ENCODE measurements at places on chromosomes 6 and 20.
A peak's percentile ranks its signal among the peaks of the same experiment; 100 is the strongest.

- H3K4me1 ChIP-seq = no peaks in the 10 kb centered on the region
- no peaks in the 10 kb centered on the region for H3K36me3 ChIP-seq
- H3K27me3 ChIP-seq = no peaks in the 10 kb centered on the region
- DNase-seq = no peak
These were observed 26.3 kb upstream of the PNRC1 start for GRCh38 chr6:89054208-89054607.

GRCh38 chr6:4979426-4979825 lies 24.4 kb downstream of the RPP40 start:
- H3K27me3 ChIP-seq = no peaks in the 10 kb centered on the region
- no peak overlapping the region for H3K4me3 ChIP-seq
- H3K36me3 ChIP-seq = no peaks in the 10 kb centered on the region
- H3K27ac ChIP-seq = no peak overlapping the region

DNA sequence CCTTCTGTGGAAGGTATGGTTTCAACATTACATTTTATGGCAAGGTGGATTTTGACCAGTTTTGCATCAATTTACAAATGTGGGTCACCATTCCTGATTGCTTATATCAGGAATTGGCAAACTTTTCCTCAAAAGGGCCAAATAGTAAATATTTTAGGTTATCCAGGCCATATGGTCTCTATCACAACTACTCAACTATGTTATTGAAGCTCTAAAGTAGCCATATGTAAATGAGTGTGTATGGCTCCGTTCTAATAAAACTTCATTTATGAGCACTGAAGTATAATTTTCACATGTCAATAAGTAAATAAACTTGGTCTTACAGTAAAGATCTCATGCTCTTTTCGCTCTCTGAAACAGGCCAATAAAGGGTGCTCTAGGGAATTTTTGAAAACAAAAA lies 362.7 kb upstream of the SASH1 start:
- H3K4me3 ChIP-seq = no peak overlapping the region
- no peaks in the 10 kb centered on the region for H3K27me3 ChIP-seq
- no peak for DNase-seq
- H3K4me1 ChIP-seq = no peaks in the 10 kb centered on the region
- H3K36me3 ChIP-seq = no peaks in the 10 kb centered on the region
- H3K27ac ChIP-seq = no peak overlapping the region

GRCh38 chr20:39641423-39641822 lies 679.3 kb downstream of the DHX35 start:
- DNase-seq = no peak
- H3K4me1 ChIP-seq = no peaks in the 10 kb centered on the region
- no peak overlapping the region for H3K4me3 ChIP-seq
- H3K27me3 ChIP-seq = no peaks in the 10 kb centered on the region
- H3K36me3 ChIP-seq = no peaks in the 10 kb centered on the region
- no peak overlapping the region for H3K27ac ChIP-seq

GRCh38 chr6:127518191-127518709 lies 885 bp downstream of the MTCL3 start:
- H3K27me3 ChIP-seq = no peaks in the 10 kb centered on the region
- no peaks in the 10 kb centered on the region for H3K36me3 ChIP-seq
- no peak overlapping the region for H3K4me3 ChIP-seq
- no peak overlapping the region for H3K27ac ChIP-seq
- H3K4me1 ChIP-seq = no peaks in the 10 kb centered on the region

GRCh38 chr20:46416421-46416820 lies 10.0 kb upstream of the ELMO2 start:
- H3K36me3 ChIP-seq = no peaks in the 10 kb centered on the region

- H3K27me3 ChIP-seq = no peaks in the 10 kb centered on the region
- DNase-seq = no peak
- H3K4me3 ChIP-seq = no peak overlapping the region
- H3K27ac ChIP-seq = no peak overlapping the region
- H3K36me3 ChIP-seq = no peaks in the 10 kb centered on the region
- no peaks in the 10 kb centered on the region for H3K4me1 ChIP-seq
These were observed 189.7 kb downstream of the PACRG start for GRCh38 chr6:162917506-162917905.

- H3K36me3 ChIP-seq = no peaks in the 10 kb centered on the region
- H3K27me3 ChIP-seq = no peaks in the 10 kb centered on the region
- H3K27ac ChIP-seq = no peak overlapping the region
- H3K4me3 ChIP-seq = peak overlapping the region; percentile 62
- DNase-seq = peak; percentile 14
These were observed 4.9 kb downstream of the GPR31 start for GRCh38 chr6:167152862-167153261.

DNA sequence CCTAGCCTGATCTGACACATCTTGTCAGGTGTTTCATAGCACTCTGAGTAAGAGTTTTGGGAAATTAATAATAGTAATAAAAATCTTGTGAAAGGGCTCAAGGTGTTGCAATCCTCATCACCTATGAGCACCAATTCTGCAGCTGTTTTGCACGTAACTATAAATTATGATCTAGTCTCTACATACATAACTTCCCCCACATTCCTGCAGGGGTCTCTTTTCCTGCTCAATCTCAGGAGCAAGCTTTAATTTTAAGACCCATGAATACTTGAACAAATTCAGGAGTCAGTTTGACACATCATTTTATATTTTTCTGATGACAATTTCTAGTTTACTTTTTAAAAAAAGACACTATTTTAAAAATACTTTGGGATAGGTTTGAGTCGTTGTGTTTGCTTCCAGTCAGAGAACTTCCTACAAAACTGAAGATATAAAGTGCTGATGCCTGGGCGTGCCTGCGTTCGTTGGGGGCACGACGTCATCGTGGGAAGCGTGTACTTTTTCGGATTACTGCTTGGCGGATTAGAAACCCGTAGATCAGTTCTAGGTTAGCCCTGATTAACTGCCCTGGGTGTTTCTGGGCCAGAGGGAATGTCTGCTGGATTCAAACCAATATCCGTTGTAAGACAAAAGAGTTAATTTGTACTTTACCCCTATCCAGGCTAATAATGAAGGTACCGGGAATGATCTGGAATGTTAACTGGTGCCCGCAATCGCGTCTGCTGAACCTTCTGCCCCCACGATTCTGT lies 1.0 kb upstream of the E2F3 start:
- H3K27me3 ChIP-seq = no peaks in the 10 kb centered on the region
- peak overlapping the region; percentile 78 for H3K4me3 ChIP-seq
- peak overlapping the region; percentile 32 for H3K27ac ChIP-seq
- H3K4me1 ChIP-seq = peaks cover under 1% of the 10 kb centered on the region

GRCh38 chr6:57072108-57072507 lies 17.9 kb upstream of the ZNF451 start:
- no peak for DNase-seq
- H3K4me3 ChIP-seq = no peak overlapping the region
- no peak overlapping the region for H3K27ac ChIP-seq
- H3K27me3 ChIP-seq = no peaks in the 10 kb centered on the region
- H3K36me3 ChIP-seq = no peaks in the 10 kb centered on the region

- H3K36me3 ChIP-seq = no peaks in the 10 kb centered on the region
- no peak for DNase-seq
- H3K27me3 ChIP-seq = no peaks in the 10 kb centered on the region
- H3K4me1 ChIP-seq = peaks cover 12% of the 10 kb centered on the region
These were observed 70.4 kb downstream of the ENPP1 start for GRCh38 chr6:131877999-131878789.

GRCh38 chr6:138371720-138372119 lies 6.0 kb upstream of the SMIM28 start:
- H3K36me3 ChIP-seq = no peaks in the 10 kb centered on the region
- H3K27ac ChIP-seq = no peak overlapping the region
- H3K4me3 ChIP-seq = no peak overlapping the region
- H3K4me1 ChIP-seq = no peaks in the 10 kb centered on the region

DNA sequence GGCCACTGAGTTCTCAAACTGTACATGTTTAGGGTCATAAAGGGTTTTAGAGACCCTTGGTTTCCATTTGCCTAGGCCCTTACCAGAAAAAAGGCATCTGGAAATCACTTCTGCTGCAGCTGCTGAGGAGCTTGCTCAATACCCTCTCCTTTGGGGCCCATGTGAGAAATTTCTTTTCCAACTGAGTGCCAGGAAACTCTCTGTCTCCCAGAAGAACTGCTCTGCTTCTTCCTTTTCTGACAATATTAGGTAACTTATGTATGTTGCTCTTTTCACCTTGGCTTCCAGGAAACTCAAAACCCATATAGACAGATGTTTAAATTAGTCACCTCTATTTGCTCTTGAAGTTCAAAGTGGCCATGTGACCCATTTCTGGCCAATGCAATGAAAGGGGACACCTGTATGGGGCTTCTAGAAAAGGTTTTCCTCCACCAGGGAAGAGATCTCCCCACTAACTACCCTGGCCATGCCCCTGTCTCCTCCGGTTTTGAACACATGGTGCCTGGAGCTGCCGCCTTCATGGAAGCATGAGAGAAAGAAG lies 121.6 kb downstream of the PREX1 start:
- no peak for DNase-seq
- H3K27ac ChIP-seq = no peak overlapping the region
- H3K36me3 ChIP-seq = no peaks in the 10 kb centered on the region
- H3K4me3 ChIP-seq = no peak overlapping the region

DNA sequence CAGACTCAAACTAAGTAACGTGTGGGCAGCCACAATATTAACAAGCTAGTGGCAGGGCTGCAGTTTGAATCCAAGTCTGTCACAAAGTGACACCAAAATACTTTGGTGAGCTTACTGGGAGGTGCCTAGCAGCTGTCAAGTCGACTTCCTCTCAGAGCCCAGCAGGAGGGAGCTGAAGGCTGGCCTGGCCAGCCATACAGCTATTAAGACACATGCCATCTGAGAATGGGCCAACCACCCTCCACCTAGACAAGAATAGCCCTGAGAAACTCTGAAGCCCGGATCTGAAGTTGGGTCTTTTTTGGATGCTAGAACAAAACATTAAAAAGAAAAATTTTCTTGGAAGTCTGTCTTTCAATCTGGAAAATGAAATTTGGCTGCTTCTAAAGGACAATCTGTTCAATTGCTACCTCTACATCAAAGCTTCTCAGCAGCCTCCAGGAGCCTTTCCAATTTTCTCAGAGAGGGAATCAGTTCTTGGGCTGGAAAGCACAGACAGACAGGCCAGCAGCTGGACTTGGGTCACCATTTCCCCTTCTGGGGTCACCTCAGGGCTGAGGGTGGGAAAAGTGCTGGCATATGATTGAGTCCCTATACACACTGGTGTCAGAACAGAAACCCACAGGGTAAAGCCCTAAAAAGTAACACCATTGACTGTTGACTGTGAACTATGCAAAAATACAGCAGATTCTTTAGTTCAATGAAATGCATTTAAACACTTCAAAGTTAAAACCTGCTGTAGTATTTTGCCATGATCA lies 42.9 kb downstream of the UQCC1 start:
- peak; percentile 19 for DNase-seq
- no peak overlapping the region for H3K4me3 ChIP-seq
- no peaks in the 10 kb centered on the region for H3K36me3 ChIP-seq
- no peaks in the 10 kb centered on the region for H3K4me1 ChIP-seq

GRCh38 chr6:14921170-14921569 lies 324.7 kb upstream of the JARID2 start:
- H3K27ac ChIP-seq = no peak overlapping the region
- DNase-seq = no peak
- no peaks in the 10 kb centered on the region for H3K4me1 ChIP-seq
- H3K27me3 ChIP-seq = no peaks in the 10 kb centered on the region
- H3K4me3 ChIP-seq = no peak overlapping the region

- DNase-seq = no peak
- H3K4me3 ChIP-seq = no peak overlapping the region
- H3K4me1 ChIP-seq = no peaks in the 10 kb centered on the region
These were observed 9.4 kb upstream of the STX11 start for GRCh38 chr6:144140867-144141266.
